ENCODE measurements at places on chromosomes 6 and 20.
A peak's percentile ranks its signal among the peaks of the same experiment; 100 is the strongest.

DNA sequence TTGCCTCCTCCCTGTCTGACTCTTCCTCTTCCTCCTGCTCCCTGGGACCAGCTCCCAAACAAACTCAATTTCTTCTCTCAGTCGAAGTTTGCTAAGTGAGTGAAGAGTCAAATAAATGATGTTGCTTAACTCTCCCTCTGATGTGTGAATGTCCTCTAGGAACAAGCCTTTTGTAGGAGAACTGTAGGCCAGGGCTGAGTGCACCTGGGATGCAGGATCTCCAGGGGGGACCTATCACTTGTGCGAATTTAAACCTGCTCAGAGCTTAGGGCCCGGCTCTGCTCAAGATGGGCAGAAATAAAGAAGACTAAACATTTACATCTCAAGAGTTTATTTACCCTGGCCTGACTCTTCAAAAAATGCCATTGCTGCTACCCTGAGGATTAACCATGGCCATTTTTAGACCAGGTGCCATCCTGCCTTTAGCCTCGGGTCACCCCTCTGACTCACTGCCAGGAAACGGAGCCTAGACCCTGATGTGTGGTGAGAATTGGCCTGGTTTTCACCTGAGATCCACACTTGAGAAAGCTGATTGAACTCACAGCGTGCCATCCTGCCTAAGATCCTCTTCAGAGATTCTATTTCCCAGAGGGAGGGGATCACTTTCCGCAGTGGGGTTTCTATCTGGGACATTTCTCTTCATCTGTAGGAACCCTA, 63.6 kb upstream of the CD93 start:
- DNase-seq: no peak

DNA sequence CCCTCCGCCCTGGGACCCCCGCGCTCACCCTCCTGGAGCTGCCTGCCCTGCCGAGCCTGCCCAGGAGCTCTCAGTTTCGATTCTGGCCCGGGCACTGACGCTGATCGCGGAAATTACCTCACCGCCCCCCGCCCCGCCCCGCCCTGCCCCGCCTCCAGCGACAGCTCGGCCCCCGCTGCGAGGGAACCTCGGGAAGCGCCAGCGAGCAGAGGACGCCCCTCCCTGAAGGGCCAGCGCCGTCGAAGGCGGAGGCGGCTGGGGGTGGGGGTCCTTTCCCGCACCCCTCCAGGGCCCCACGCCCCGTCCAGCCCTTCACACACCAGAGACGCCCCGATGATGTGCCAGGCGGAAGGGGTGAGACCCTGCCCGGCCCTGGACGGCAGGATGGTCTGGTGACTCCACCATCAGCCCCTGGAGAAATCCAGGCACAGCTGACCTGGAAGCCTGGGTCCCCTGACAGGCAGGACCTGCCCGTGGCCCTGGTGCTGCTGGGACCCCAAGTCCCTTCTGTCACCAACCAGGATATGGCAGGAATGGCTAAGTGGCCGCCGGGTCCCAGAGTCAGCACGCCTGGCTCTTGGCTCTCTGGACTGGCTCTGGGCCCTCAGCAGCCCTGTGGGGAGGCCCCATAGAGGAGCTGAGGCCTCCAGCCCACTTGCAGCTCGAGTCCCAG, at the start of gene HELZ2:
Gene HELZ2 (minus strand): TSS at position 84 of the 673 bp plus-strand sequence. CDS start 1,854 bp downstream, outside the sequence.
- DNase-seq: peak; percentile 83

GRCh38 chr6:9554806-9555205, 860.1 kb downstream of the TFAP2A start:
- no peak for DNase-seq

DNA sequence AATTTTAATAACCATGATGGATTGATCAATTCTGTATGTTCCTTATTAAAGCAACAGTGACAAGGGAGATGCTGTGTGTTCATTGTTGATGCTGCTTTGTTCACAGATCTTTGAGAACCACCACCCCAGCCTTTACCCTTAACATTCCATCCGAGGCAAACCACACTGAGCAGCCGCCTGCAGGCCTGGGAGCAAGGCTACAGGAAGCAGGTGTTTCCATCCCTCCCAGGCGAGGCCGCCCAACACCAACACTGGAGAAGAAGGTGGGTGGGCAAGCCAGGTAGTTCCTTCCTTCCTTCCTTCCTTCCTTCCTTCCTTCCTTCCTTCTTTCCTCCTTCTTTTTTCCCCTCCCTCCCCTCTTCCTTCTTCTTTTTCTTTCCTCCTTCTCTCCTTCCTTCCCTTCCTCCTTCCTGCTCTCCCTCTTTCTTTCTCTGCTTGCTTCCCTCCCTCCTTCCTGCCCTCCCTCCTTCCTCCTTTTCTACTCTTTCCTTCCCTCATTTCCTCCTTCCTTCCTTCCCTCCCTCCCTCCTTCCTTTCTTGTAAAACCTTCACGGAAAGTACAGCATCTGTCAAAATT, 13.7 kb downstream of the TTLL2 start:
- no peak for DNase-seq

GRCh38 chr6:162198925-162199324, 528.6 kb downstream of the PRKN start:
- DNase-seq: no peak

DNA sequence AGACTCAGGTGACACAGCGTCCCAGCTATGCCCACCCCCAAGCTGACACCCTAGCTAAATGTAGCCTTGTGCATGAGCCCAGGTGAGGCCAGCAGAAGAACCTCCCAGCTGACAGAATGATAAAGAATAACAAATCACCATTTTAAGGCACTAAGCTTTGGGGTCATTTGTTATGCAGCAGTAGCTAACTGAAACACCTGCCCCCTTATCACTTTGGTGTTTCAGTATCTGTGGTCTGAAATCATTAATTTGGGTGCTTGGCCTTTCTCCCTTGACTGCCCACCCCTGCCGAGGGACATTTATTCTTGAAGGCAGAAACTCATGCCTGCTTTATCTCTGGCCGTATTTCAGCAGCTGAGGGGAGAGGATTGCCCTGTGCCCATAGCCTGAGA, 30.0 kb downstream of the DACT2 start:
- DNase-seq: no peak

DNA sequence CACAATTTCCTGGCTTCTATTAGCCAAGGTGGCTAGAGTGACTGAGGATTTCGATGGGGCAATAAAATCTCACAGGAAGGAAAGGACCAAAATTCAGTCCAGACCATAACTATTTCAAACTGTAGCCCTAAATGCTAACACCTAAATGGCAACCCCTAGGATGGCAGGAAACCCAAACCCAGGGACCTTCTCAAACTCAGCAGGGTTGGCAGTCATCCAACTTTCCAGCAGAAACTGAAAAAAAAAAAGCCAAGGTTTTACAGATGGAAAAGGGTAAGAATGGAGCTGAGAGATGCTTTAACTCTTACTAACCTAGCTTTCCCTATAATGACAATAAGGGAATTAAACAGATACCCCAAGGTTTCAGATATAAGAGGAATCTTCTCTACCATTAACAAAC, 10.5 kb downstream of the IBTK start:
- DNase-seq: no peak

GRCh38 chr6:14060971-14061370, 56.6 kb upstream of the CD83 start:
- DNase-seq: no peak

DNA sequence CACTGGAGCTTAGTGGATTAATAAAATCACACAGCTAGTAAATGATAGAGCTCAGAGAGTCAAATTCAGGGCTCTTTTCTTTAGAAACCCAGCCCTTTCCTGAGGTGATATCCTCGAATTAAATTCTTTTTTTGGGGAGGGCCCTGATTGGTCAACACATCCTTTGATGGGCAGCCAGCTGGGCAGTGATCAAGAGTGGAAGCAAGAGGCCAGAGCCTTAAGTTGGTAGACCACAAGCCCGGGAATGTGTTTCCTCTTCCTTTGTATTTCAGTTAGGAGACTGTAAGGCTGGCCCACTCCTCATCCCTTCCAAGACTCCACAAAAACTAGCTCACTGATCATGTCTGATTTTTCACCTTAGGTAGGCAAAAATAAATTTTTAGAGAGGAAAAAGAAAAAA, 640.5 kb downstream of the DHX35 start:
- no peak for DNase-seq

DNA sequence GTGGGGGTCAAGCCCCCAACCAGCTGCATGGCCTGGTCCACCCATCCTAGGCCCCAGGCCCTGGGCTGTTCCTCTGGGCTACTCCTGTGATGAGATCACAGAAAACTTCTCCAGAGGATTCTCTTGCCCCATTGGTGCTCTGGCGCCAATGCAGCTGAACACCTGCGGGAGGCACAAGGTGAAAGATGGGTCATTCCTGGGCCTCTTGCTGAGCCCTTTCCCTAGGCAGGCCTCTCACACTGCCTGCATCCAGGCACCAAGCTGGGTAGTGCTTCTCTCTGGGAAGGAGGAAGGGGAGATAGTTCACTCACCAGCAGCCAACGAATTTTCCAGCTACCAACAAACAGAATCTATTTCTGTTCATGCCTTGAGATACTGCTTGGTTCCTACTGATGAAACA, 142.1 kb downstream of the PXDC1 start:
- DNase-seq: no peak

GRCh38 chr6:114288701-114289495, 53.9 kb downstream of the HS3ST5 start:
- DNase-seq: no peak

DNA sequence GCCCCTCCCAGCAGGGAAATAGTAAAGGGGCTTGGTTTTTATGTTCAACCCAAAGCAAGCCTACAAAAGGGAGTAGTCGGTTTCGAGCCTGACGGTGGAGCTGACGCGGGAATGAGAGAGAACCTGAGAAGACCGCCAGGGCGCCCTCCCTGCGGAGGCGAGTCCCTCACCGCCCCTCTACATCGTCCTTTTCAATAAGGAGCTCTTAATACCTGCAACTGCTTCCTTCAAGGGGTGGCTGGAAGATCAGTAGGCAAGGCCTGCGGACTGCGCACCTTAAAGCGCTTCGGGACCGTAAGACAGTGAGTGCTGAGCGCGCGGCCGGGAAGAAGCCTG, 709 bp upstream of the ZNF76 start:
- no peak for DNase-seq

DNA sequence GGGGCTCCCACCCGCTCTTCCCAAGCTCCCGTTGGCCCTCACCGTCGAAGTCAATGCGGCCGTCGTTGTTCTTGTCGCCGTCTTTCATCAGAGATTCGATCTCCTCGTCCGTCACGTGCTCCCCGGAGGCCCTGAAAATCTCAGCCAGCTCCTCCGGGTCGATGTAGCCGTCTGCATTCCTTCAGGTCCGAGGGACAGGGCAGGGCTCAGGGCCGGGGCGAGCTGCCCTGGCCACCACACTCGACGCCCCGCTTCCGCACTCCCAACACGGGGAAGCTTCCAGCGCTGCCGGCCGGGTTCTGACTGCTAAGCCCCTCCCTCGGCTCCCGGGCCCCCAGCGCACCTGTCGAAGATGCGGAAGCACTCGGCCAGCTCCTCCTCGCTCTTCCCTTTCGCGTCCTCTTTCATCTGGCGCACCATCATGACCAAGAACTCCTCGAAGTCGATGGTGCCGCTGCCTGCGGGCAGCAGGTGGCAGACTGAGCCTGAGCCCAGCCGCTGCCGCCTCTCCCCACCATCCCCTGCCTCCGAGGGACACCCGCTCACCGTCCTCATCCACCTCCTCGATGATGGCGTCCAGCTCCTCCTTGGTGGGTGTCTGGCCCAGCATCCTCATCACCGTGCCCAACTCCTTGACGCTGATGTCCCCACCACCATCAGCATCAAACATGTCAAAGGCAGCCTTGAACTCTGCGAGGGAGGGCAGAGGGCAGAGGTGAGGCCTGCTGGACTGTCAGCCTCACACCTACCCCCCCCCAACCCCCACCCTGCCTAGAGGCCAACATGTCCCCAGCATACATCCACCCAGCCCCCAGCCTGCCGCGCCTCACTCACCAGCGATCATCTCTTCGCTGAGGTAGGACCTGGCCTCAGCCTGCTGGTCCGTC, 2.9 kb downstream of the TNNC2 start:
- peak; percentile 29 for DNase-seq

- no peak for DNase-seq
These were observed 76.0 kb downstream of the SRC start for GRCh38 chr20:37421988-37422387.

- no peak for DNase-seq
These were observed 82.3 kb downstream of the CAP2 start for GRCh38 chr6:17475606-17476244.

GRCh38 chr6:62150048-62150663, 135.9 kb downstream of the KHDRBS2 start:
- peak; percentile 4 for DNase-seq

DNA sequence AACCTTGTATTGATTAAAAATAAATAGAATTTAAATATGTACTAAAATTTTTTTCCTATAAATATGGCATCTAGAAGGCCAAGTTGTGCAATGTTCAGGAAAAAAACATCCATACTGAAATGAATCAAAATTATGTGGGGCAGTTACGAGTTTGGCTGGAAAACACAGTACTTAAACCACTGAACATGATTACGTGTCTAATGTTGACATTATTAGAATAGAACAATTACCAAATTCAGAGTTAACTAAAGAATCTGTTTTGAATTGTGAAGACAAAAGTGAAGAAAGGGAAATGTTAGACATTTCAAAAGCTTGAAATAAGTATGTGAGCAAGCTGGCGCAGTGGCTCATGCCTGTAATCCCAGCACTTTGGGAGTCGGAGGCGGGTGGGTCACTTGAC, 57.2 kb downstream of the KLHL31 start:
- no peak for DNase-seq

DNA sequence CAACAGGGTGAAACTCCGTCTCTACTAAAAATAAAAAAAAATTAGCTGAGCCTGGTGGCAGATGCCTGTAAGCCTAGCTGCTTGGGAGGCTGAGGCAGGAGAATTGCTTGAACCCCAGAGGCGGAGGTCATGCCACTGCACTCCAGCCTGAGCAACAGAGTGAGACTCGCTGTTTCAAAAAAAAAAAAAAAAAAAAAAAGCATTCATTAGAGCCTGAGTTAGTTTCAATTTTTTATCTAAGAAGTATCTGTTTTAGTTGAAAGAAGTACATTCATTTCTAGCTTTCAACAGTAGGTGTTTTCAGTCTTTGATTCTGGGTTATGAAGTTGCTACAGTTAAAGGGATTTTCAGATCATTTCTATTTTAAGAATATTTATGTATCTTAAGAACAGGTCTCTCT, 42.2 kb downstream of the ZNF292 start:
- no peak for DNase-seq

- DNase-seq: no peak
These were observed 121.2 kb downstream of the FOXC1 start for GRCh38 chr6:1730882-1731281.

- DNase-seq: no peak
These were observed 31.4 kb downstream of the PTPN1 start for GRCh38 chr20:50541606-50542041.

All from Daoy (cell line).